ENCODE measurements at places on chromosomes 11 and 22. TPM values are rescaled to one million over a fixed set of nuclear protein-coding genes. Genes with fewer than 3 reads are reported as not detected.

The OR8G1 gene
- total RNA-seq = not detected

The MPPED2 gene
- total RNA-seq = 1.8 TPM

The KCNK4 gene
- total RNA-seq = not detected

The CALCA gene
- total RNA-seq = 6.0 TPM

The CDHR5 gene
- total RNA-seq = not detected

The RELA gene
- 64.3 TPM for total RNA-seq

The CNGA4 gene
- total RNA-seq = 0.14 TPM

The MMP26 gene
- total RNA-seq = not detected

The INCENP gene
- total RNA-seq = 16.1 TPM

The P2RX6 gene
- total RNA-seq = not detected

The LMO1 gene
- total RNA-seq = 0.75 TPM

The P2RY2 gene
- 4.5 TPM for total RNA-seq

The DGKZ gene
- 95.7 TPM for total RNA-seq

The CCDC188 gene
- 0.55 TPM for total RNA-seq

DNA sequence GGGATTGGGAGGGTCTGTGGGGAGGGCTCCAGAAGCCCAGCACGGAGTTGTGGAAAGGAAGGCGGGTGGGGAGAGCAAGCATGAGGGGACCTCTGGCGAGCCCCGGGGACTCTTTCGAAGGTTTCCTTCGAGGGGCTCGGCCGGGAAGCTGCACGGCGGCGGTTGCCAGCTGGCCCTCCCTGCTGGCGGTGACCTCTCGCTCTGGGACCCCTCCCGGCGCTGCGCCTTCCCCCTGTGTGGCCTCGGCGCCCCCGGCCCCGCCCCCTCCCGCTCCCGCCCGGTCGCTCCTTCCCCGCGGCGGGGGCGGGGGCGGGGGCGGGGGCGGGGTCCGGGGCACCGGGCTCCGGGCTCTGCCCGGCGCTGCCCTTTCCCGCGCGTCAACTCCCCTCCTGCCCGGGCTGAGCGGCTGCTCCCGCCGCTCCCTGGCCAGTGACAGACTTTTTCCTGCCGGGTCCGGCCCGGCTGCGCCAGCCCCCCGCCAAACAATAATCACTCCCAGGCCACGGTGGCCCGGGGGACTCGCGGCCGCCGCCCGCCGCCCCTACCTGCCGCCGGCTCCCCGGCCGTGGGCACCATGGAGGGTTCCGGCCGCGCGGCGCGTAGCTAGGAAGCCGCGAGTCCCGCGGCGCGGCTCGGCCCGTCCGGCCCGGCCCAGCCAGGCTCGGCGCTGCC lies 941 bp downstream of the CLCF1 start:
- DNase-seq = no peak

GRCh38 chr11:109023036-109023435 lies 358.2 kb downstream of the DDX10 start:
- no peak for DNase-seq

GRCh38 chr11:121389651-121390050 lies 62.5 kb upstream of the SORL1 start:
- DNase-seq = no peak

- DNase-seq = no peak
Observed at GRCh38 chr11:63998558-63999348, 12.5 kb downstream of the OTUB1 start.

DNA sequence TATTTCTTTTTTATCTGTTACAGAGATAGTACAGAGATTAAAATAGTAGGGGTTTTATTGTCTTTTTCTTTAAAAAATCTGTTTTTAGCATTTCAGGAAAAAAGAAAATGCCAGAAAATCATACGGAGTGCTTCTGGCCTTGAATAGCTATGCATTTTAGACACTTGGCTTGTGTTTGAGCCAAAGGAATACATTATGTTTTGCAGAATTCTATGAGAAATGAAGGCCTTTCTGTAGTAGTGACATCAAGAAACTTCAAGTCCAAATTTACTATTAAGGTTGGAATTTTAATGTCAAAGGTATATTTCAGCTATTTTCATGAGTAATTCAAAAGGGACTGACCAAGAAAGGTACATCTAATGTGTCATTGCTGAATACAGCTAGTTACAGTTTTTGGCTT lies 56.3 kb upstream of the DDI1 start:
- DNase-seq = no peak

GRCh38 chr11:115665175-115665821 lies 161.1 kb upstream of the CADM1 start:
- no peak for DNase-seq

GRCh38 chr11:69702239-69702691 lies 1.6 kb downstream of the FGF19 start:
- DNase-seq = no peak

DNA sequence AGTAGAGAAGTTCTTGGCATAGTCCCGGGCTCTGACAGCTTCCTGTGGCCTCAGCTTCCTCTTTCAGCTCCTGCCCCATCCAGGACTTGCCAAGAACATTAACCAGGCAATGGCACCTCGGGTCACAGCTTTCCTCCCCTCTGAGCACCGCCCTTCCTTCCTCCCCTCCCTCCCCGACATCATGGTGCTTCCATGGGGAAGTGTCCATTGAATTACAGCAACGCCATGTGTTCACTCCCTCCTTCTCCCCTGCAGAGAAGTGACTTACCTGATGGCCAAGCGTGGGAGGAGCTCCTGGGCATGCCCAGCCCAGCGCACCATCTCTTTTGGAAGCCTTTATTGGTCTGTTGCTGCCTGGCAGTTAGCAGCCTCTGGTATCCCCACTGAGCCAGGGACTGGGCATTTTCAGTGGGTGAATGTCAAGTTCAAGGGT lies 25.8 kb upstream of the DAGLA start:
- no peak for DNase-seq

GRCh38 chr22:32691101-32691500 lies 110.4 kb upstream of the TIMP3 start:
- no peak for DNase-seq

DNA sequence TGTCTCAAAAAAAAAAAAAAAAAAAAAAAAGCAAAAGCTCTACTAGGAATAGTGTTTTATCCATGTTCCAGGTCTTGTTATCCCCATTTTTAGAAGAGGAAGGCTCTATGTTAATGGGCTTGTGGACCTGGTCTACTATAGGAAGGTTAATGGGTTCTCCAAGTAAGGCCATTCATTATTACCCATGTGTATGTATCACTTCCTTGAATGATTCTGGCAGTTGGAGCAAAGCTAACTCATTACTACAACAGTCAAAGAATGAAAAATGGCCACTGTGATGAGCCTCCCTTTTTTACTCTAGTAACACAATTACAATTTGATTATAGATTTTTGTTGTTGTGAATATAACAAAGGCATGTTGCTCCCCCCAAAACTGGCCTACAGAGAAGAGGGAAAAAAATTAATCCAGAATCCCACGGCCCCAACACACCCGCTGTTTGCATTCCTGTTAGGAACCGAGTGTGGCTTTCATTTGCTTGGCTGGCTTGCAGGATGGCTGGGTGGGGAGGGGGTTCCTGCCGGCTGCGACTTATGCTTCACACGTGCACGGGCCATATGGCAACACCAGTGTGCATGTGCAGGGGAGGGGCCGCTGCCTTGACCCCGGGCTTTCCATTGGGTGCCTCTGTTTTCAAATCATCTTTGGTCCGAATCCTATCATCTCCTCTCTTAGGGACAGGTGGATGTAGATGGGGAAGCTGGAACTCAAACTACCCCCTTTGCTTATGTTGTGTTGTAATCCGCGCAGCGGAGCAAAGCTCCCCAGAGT lies 148.8 kb downstream of the HIPK3 start:
- DNase-seq = no peak

GRCh38 chr22:47806894-47807293 lies 1044.4 kb downstream of the TBC1D22A start:
- no peak for DNase-seq

DNA sequence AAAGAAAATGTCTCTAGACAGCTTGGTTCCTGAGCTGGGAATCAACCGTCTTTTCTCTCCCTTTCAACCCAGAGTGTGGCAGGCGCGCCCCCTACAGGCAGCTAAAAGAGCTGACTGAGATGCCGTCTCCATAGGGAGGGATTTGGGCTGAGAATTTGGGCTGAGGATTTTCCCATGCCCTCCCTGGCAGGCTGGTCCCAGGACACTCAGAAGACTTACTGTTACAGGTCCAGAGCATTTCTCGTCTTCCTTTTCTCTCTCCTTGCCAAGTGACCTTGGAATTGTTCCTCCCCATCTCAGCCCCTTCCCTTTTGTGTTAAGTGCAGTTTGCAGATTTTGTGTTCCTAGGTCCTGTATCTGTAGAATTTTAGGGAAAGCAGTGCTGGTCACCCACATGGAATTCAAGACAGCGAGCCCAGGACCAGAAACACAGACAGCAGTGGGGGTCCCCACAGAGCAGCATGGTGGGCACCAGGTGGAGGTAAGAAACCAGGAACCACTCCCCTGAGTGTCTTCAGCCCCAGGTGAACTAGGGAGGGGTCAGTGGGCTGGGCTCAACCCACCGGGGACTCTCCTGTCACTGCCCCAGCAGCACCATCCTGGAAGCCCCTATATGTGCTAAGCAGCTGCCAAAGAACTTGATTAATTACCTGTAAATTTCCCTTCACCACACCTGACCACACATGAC lies 9.9 kb upstream of the IGLL5 start:
- peak; percentile 1 for DNase-seq

DNA sequence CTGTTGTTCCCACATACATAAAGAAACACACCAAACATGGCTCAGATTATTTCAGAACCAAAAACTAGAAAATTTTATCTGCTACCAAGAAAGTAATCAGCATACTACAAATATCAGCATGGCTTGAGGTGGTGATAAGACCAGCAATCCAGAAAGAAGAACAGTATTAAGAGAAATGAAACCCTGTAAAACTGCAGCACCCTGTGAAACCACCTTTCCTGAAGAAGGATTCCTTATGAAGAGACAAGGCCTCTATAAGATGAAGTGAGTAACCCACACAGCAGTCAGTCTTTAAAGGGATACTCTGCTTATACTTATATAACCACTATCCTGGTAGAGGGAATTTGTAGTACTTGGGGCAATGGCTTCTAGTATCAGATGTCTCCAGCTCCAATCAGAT lies 49.9 kb downstream of the RSF1 start:
- DNase-seq = no peak

DNA sequence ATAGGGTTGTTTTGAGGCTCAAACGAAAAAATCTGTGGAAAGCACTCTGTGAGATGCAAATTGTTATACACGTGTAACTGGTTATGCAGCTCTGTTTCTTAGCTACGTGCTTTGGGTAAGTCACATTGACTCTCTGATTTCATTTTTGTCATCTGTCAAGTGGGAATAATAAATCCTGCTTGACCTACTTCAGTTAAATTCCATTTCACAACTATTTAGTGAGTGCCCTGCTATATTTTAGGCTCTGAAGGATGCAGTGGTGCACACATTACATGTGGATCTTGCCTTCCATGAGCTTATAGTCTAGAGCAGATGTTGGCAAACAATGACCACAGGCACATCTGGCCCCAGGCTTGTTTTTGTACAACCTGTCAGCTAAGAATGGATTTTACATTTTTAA lies 133.6 kb upstream of the PLET1 start:
- DNase-seq = no peak

GRCh38 chr22:29658176-29658575 lies 54.7 kb downstream of the NF2 start:
- DNase-seq = no peak

DNA sequence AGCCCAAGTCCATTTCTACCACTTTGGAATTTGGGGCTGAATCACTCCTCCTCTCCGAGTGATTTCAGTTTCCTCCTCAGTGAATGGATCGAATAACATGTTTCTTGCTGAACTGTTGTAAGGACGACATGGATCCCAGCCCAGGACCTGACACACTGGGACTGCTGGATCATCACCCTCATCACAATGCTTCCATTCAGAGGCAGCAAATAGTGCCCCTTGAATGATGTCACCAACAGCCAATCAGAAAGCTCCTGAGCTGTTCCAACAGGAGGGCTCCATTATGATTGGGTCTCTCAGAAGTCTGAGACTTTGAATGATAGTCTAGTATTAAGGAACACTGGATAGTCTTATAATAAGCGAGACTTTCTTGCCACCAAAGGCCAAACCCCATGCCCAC lies 158.9 kb downstream of the MYO18B start:
- no peak for DNase-seq

GRCh38 chr22:20590477-20591294 lies 83.3 kb downstream of the MED15 start:
- DNase-seq = no peak

DNA sequence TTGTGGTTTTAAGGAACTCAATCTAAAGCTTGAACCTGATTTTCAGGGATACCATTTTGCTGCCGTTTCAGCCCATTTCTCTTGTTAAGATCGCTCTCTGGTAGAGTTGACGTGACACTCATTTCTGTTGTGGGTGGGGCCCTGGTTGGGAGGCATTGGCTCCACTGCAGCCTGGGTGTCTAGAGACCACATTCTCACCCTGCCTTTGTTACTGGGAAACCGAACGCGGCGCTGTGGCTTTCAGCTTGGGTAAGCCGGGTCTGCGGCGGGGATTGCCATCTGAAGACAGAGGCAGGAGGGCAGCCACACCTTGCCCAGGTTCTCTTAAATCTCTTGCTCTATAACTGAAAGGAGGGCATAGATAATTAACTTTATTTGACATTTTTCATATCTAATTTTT lies 3.2 kb downstream of the EHF start:
- no peak for DNase-seq

DNA sequence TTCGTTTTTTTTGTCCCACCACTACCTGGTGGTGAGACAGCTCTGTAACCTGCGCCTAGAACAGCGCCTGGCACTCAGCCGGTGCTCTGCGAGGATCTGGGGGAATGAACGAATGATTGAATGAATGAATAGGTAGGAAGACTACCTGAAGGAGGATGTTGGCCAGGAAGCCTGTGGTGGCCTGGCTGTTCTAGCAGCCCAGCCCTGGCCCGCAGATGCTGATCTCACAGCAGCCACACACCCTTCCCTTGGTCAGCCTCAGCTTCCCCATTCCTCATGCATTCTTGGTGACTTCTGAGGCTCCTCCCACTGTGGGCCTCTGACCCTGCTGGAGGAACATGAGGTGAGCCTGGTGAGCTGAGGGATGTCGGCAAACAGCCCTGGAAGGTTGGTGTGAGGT lies 3.7 kb downstream of the TRPM5 start:
- no peak for DNase-seq

- no peak for DNase-seq
Observed at GRCh38 chr11:119195680-119196079, 10.4 kb downstream of the NHERF4 start.

GRCh38 chr11:108592591-108593213 lies 866 bp downstream of the EXPH5 start:
- DNase-seq = no peak

GRCh38 chr11:87036756-87037449 lies 831 bp upstream of the TMEM135 start:
- DNase-seq = no peak

DNA sequence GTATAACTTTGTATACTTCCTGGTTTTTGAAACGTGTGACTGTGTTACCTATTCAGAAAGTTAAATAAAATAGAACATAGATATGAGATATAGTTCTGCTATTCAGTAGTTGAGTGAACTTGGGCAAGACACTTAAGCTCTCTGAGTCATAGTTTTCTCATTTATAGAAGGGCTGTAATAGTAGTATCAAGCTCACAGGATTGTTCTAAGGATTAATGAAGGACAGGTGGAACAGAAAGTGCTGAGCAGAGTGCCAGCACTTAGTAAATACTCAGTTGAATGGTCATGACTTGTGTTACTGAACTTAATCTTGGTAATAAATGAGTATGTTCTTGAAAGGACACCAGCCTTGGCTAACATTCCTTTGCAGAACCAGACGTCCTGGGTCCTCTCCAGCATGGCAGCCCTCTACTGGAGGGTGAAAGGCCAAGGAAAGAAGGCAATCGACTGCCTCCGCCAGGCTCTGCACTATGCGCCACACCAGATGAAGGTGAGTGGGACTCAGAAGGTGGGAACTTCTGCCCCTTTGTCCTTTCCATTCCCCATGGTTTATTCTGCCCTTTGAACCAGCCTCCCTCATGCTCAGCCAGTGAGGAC lies 131.2 kb downstream of the TTC17 start:
- no peak for DNase-seq
